ENCODE measurements at places on chromosomes 6 and 20. TPM values are rescaled to one million over a fixed set of nuclear protein-coding genes. Genes with fewer than 3 reads are reported as not detected.

The TBX18 gene
- 10.1 TPM for total RNA-seq

The CHRNA4 gene
- 0.11 TPM for total RNA-seq

The C20orf141 gene
- not detected for total RNA-seq

The PGBD1 gene
- total RNA-seq: 8.9 TPM

The NINL gene
- 83.5 TPM for total RNA-seq

The UST gene
- total RNA-seq: 6.3 TPM

The RNF39 gene
- not detected for total RNA-seq

The ZSCAN23 gene
- 13.9 TPM for total RNA-seq

The SAMD3 gene
- total RNA-seq: 0.38 TPM

The BMP2 gene
- total RNA-seq: 9.2 TPM

- DNase-seq: no peak
Observed at GRCh38 chr6:22026164-22026678, 270.6 kb downstream of the PRL start.

- DNase-seq: no peak
Observed at GRCh38 chr6:49506569-49507111, 6.9 kb downstream of the GLYATL3 start.

- DNase-seq: peak; percentile 1
Observed at GRCh38 chr20:47670913-47671312, 114.4 kb downstream of the SULF2 start.

- DNase-seq: no peak
Observed at GRCh38 chr6:136754820-136755219, 37.5 kb downstream of the MAP3K5 start.

DNA sequence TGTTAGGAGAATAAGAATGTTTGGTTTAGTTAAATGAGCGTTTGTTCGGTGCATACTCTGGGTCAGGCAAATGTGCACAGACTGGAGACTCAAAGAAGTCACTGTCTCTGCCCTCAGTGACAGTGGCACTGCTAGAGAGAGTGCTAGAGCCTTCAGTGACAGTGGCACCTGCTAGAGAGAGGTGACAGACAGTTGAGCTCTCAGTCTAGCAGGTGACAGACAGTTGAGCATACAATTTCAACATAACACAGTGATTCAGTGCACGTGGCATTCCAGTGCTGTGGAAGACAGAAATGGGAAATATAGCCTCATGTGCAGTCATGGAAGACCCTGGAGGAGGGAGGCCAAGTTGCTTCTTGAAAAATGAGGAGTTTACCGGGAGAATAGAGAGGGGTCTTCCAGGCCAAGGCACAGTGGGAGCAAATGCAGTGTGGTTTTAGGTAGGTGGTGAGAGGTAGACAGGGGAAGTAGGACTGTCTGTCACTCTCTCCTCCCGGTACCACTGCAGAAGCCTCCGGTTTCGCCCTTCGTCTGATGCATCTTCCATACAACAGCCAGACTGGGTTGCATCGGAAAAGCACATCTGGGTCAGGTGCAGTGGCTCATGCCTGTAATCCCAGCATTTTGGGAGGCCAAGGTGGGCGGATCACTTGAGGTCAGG is 107.9 kb upstream of the CLDN20 start:
- DNase-seq: no peak

GRCh38 chr20:59411589-59411988 is 111.2 kb downstream of the EDN3 start:
- no peak for DNase-seq

GRCh38 chr6:125867483-125867942 is 76.8 kb downstream of the NCOA7 start:
- peak; percentile 53 for DNase-seq

GRCh38 chr6:169691260-169691659 is 10.6 kb downstream of the WDR27 start:
- DNase-seq: no peak

DNA sequence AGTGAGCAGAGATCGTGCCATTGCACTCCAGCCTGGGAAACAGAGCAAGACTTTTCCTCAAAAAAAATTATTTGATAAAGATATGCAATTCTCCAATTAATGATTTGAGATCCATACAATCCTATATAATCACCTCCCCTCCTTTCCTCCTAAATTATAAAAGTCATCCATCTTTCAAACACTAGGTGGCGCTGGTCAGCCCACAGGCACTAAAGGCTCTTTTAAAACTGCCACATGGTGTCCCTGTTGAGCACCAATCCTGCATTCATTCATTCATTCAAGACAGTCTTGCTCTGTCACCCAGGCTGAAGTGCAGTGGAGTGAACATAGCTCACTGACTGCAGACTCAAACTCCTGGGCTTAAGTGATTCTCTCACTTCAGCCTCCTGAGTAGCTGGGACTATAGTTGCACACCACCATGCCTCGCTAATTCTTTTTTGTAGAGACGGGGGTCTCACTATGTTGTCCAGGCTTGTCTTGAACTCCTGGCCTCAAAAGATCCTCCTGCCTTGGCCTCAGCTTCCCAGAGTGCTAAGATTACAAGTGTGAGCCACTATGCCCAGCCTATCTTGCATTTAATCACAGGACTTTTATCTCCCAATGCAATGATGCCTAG is 58.7 kb upstream of the SLC2A12 start:
- no peak for DNase-seq

- DNase-seq: no peak
Observed at GRCh38 chr6:26199773-26200764, 112.8 kb downstream of the HFE start.

DNA sequence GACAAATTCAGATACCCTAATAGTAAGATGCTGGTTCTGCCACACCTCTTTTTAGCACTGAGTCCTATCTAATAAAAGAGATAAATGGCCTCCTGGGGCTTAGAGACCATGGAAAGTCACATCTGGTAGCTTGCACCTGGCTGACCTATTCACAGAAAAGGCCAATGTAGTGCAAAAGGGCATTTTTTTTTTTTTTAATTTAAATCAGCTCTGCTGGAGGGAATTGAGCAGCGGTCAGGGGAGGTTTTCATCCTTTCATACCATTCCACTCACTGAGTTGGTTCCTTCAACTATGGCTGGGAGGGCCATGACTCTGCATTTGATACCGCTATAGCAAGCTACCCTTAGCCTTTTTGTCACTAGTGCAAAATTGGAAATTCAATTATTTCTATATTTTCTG is 20.1 kb upstream of the HS3ST5 start:
- DNase-seq: no peak

DNA sequence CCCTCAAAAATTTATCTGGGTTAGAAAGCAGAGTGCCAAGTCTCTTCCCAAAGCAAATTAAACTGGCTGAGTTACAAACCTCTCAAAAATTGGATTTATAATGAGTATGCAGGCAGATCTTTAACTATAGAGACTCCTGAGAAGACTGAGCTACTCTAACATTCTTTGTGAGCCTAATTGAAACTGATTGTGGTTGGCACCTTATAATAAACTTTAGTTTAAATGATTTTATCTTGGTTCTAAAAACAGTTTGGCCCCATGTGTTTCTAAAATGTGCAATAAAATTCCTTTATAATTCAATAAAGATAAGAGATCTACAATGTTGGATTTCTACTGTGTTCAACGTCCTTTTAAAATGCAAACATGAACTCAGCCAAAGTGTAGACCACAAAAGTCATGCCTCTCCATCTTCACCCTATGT is 480.2 kb upstream of the RNF217 start:
- no peak for DNase-seq

GRCh38 chr20:31747640-31748039 is 8.6 kb downstream of the TPX2 start:
- no peak for DNase-seq

DNA sequence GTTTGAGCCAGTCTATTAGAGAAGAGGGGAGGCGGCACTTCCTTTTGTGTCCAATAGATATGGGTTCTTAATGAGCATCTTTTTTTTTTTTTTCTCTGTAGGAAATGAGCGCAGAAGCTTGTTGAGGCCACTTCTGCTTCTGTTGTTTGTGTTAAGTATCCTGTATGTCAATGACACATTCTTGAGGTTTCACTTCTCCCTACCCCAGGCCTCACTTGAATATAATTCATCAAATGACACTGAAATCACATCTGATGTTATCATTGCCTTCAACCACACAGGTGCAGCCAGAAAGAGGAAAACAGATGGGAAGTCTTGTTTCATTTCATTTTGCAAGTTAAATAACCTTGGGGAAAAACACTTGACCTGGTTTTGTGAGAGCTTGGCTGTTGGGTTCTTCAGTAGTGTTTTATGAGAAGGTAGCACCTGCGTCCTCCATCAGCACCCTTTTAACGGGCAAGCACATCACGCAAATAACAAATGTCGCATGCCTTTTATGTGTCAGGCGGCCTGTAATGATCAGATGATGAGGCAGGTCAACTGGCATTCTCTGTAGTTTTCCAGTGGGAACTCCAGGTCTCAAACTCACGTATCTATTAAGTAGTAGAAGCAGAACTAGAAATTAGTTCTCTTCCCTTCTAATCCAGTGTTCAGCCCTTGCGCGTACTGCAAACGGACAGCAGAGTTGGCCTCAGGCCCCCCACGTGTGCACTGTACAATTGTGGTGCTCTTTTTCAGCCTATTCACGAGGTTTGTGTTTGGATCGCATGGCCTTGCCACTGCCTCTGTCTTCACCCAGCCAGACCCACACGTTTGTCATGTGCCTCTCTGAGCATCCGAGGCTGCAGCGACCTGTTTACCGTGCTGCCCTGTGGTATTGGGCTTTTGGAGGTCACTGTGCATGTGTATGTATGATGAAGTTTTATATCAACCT is 23.5 kb downstream of the PLEKHG1 start:
- DNase-seq: no peak

Data from mesothelial cell of epicardium (in vitro differentiated cells).